ENCODE measurements at places on chromosomes 6 and 20.

- DNase-seq: no peak
Observed at GRCh38 chr6:142380626-142381025, 78.8 kb downstream of the ADGRG6 start.

- no peak for DNase-seq
Observed at GRCh38 chr6:80020381-80021120, 16.1 kb downstream of the TTK start.

DNA sequence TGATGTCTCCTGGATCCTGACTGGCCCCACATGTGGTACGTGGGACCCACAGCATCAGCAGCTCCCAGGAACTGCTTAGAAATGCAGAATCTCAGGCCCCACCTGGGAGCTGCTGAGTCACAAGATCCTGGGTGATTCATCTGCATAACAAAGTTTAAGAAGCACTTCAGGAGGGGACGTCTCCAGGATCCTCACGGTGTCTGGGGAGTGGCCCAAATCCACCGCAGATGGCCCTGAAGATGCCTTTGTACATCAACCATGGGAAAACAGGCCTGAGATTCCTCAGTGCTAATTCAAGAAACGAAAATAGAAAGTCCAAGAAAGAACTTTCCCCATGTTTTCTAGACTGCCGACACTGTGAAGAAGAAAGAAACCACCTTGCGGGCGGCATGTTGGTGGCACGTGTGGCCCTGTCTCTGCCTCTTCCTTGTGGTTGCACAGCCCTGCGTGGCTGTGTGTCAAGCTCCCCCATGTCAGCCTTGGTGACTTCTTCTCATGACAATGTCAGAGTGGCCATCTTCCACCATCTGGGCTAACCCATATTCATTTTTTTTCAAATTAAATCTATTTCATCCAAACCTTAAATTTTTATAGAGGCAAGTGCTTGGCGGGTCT lies 26.1 kb downstream of the RRBP1 start:
- no peak for DNase-seq

DNA sequence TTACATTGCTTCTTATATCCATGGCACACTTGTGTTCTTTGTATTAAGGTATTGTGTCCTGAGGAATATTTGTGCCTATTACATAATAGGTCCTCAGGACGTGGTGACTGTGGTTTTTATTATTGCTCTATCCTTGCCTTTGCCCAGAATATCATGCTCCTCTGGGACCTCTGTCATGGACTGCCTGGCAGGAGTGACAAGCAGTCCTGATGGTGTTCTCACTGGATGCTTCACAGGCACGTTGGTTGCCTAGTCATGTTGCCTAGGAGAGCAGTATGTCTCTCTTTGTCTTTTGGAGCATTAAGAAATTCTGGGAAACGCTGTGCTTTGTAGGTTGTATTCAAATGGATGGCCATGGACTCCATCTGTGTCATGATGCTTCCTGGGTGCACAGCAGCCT lies 24.7 kb upstream of the MROH8 start:
- DNase-seq: no peak

DNA sequence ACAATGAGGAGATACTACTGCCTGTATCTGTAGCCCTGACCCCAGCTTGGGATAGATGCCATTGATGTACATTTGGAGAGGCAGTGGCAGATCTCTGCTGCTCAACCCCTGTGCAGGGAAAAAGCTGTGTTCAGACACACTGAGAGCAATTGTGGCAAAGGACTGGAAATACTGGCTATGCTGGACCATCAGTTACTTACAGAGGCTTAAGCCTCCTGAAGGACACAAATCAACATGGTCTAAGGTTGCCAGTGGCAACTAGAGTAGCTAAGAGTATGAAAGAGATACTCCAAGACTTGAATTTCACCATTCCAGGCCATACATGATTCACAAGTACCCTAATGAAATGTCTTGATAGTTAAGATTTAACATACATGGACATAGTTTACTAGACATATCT lies 32.4 kb upstream of the ENPP4 start:
- DNase-seq: no peak

- DNase-seq: no peak
Observed at GRCh38 chr6:135002974-135003703, 51.5 kb downstream of the HBS1L start.

DNA sequence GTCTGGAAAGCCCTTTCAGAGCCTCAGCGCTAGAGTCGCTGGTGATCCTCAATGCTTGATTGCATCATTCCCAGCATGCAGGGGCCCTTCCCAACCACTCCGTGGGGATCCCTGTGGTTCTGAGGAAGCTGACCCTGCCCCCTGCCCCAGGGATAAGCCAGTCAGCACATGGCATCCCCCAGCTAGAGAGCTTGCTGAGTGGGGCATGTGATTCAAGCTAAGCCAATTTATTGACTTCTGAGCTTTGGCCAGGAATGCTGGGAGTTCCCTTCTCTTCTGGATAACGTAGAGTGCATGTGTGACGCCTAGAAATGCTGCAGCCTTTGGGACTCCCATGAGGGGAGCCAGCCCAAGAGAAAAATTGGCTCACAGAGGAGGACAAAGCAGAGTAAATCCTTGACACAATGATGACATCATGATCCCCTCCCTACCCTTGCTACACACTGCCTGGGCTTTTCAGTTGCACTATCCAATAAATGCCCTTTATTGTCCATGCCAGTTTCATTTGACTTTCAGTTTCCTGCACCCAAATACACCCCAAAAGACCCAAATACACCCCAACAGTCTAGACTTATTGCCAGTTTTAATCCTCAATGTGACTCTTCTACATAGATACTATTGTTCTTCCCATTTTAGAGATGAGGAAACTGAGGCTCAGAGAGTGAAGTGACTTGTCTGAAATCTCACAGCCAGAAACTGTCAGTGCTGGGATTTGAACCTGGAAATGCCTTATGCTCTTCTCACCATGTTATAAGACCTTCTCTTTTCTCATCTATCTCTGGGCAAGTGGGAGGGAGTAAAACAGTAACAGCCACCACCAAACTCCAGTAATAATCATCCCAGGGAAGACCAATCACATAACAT lies 34.3 kb downstream of the KCNB1 start:
- no peak for DNase-seq

GRCh38 chr6:152529369-152529768 lies 107.8 kb downstream of the SYNE1 start:
- DNase-seq: no peak

DNA sequence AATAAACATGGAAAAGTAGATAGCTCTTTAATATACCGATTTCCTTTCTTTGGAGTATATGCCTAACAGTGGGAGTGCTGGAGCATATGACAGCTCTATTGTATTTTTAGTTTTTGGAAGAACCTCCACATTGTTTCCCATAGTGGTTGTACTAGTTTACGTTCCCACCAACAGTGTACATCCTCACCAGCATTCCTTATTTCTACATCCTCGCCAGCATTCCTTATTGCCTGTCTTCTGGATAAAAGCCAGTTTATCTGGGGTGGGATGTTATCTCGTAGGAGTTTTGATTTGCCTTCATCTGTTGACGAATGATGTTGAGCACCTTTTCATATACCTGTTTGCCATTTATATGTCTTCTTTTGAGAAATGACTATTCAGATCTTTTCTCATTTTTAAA lies 2.6 kb downstream of the MICA start:
- DNase-seq: no peak

DNA sequence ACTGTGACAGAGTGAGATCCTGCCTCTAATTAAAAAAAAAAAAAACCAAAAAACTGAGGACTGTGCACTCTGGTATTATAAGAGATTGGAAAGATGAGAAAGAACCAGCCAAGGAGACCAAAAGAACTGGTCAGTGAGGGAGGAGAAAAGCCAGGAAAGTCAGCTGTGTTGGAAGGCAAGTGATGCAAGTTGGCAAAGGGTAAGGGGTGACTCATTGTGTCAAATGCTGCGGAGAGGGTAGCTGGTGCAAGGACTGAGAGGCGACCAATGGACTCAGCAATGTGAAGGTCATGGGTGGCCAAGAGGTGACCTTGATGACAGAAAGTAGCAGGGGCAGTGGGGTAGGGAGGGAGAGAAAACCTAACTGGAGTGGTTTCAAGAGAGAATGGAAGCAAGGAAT lies 27.4 kb upstream of the LRRN4 start:
- DNase-seq: no peak

- no peak for DNase-seq
Observed at GRCh38 chr6:167934426-167934864, 63.0 kb upstream of the KIF25 start.

DNA sequence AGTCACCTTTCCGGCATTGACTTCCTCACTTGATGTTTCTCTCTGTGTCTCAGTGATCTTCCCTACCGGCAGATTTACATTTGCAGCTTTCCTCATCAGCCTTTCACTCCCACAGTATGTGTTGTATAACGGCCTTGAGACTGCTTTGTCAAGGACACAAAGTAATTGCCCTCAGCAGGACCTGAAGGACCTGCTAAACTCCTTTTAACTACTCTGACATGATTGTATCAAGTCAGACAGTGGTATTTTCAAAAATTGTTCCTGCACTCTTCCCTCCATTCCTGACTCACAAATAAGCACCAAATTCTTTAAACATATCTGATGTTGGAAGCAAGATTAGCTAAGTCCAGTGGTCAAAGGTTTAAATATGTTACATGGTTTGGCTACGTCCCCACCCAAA lies 62.4 kb downstream of the PDE10A start:
- no peak for DNase-seq

Data from BE2C (cell line).